ENCODE measurements at places on chromosomes 2 and 18.

GRCh38 chr2:109402980-109403840, 210.6 kb downstream of the SEPTIN10 start:
- no peak for DNase-seq

- no peak for DNase-seq
Observed at GRCh38 chr2:86301009-86301408, 36.4 kb downstream of the REEP1 start.

- no peak for DNase-seq
Observed at GRCh38 chr2:23380562-23381065, 4.4 kb upstream of the KLHL29 start.

DNA sequence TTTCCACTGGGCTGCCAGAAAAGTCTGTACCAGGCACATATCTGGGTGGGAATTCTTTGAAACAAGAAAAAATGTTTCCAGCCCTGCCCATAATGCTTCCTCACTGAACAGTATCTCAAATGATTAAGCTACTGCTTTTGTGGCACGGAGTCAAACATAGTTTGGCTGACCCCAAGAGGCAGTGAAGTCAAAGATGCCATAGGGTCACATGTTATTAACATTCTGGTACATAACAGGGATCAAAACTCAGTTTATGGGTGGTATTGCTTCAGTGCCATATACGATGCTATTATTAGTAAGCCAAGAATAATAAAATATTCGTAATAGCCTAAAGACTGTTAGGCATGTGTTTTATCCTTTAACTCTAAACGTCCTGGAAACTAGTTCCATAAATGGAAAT, 112.4 kb downstream of the FEZ2 start:
- DNase-seq: no peak

All from stimulated activated CD8-positive, alpha-beta memory T cell treated with anti-CD3 and anti-CD28 coated beads, Interleukin-15, amount 100 ng/mL, for 1 hour (primary cell).